ENCODE measurements at places on chromosomes 7 and 10.
A peak's percentile ranks its signal among the peaks of the same experiment; 100 is the strongest.

- no peak for DNase-seq
These were observed 91.4 kb downstream of the ZNF438 start for GRCh38 chr10:30940256-30940655.

DNA sequence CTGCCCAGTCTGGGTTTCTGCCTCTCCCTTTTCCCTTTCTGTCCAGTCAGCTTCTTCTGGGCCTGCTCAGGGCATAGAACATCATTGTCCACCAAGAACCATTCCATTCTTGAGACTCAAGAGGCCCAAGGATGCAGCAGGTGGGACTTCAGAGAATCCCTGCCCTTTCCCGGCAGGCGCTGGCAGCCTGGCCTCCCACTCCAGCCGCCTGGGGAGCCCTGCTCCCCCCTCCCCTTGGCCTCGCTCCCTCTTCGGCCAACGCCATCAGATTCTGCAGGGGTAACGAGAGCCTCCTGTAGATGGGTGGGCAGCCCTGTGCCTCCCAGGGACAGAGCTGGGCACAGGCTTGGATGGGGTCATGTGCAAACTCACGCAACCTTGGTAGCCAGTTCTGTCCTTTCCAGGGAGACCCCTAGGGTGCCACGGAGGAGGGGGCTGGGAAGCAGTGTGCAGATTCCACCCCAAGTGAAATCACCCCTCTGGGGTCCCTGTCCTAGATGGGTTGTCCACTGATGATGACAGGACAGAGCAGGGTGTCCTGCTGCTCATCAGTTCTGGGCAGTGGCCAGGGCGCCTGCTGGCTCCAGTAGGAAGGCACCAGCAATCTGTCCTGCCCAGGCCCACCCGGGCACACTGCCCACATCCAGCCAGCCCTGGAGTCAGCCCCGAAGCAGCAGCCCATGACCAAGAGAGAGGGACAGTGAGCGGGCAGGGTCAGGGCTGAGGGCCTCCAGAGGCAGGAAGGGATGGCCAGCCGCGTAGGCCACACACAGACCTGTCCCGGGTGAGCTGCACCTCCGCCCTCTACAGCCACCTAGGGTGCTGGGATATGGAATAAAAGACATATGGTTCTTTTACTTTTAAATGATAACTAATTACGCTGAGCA lies 47.7 kb downstream of the RASGEF1A start:
- DNase-seq, result no peak

DNA sequence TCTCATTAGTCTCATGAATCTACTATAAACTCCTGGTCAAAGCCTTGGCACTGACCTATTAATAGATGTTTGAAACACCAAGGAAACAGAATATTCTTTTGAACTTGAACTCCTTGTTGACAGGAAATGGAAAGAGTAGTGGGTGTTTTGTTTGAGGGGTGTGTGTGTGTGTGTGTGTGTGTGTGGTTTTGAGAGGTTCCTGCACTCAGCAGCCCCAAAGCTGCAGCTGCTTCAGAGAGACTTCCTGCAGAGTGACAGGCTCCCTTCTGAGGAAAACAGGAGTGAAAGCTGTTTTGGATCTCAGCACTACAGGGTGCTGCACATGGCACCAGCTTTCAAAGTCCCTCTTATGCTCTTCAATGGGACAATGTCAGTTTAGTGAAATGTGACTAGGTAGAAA lies 546.5 kb upstream of the STEAP1 start:
- DNase-seq, result no peak

- DNase-seq, result no peak
These were observed 21.0 kb downstream of the PWWP2B start for GRCh38 chr10:132417957-132418441.

DNA sequence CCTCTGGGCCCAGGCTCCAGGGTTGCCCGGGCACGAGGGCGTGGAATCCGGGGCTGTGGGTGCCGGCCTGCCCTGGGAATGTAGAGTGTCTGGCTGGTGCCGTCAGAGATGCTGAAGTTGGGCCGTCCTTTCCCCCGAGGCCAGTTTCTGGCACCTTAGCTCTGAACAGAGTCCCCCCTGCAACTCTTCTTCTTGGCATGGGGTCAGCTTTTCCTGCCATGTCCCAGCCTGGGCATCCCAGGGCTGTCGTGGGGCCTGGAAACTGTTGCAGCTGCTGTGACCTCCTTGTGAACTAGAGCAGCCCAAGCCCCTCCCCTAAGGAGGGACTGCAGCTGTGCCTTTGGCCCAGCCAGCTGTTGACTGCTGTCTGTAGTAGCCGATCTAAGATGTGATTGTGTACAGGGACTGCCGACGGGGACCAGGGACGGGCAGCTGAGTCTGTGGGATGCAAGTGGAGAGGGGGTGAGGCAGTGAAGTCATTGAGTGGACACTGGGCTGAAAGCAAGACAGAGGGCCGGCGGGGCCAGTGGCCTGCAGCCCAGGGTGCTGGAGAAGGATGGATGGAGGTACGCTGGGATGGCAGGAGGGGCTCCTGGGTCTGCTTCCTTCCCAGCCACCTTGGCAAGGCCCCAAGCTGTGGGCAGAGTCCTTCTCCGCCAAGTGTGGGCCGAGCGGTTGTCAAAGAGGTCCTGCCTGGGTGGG lies 35.8 kb downstream of the GBX1 start:
- DNase-seq, result no peak

GRCh38 chr7:140144821-140145220 lies 32.0 kb downstream of the KDM7A start:
- peak; percentile 4 for DNase-seq

DNA sequence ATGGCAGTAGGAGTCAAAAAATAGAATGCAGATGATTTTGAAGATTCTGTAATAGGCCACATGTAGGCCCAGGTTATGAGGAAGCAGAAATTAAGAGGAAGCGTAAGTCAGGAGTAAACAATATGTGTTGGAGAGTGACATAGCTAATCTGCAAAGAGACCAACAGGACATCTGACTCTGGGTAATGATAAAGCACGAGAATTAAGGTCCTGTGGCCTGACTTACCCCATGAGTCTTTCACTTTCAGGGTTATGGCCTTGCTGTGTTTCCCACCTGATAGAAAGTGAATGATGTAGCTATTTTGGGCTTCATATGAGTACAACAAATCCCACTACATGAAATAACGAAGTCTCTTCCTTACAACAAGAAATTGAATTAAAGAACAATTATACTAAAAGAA lies 393.0 kb downstream of the MAGI2 start:
- no peak for DNase-seq

GRCh38 chr10:103892181-103892580 lies 25.8 kb downstream of the STN1 start:
- no peak for DNase-seq

DNA sequence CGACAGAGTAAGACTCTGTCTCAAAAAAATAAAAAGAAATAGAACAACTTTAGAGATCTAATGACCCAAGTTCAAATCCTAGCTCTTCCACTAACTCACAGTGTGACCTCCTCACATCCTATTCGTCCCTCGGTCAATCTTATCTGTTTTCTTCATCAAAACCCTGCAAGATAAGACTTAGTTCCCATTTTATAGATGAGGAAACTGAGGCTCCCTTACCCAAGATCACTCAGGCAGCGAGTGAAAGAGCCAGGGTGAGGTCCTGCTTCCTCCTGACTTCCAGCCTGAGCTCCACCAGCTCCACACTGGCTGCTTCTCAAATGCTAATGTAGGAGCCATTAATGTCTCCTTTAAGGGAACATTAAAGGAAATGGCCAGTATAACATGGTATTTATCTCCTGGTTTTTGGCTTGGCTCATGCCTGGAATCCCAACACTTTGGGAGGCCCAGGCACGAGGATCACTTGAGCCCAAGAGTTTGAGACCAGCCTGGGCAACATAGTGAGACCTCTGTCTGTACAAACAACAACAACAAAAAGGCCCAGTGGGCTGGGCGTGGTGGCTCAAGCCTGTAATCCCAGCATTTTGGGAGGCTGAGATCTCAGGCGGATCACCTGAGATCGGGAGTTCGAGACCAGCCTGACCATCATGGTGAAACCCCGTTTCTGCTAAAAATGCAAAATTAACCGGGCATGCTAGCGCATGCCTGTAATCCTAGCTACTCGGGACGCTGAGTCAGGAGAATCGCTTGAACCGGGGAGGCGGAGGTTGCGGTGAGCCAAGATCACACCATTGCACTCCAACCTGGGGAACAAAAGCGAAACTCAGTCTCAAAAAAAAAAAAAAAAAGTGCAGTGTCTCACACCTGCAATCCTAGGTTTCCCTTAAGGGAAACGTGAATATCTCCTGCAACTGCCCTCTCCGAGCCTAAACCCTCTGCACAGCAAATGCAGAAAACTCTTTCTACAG lies 3.4 kb upstream of the RHBDD2 start:
- no peak for DNase-seq

GRCh38 chr7:77674878-77675277 lies 21.4 kb upstream of the RSBN1L start:
- peak; percentile 73 for DNase-seq

DNA sequence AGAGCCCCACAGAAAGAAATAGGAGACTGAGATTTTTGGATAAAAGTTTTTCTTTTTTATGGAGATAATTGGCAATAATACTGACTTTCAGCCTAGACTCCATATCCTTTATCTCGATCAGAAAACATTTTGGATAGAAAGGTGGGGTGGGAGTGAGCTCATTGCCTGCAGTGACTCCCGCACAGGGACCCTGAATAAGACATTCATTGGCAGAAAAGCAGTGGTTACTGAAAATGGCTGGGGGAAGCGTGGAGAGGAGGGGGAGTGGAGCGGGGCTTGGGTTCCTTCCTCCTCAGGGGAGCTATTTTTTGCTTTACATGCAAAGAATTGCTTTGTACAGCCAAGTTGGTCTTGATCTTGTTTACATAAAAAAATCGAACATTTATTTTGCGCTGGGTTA lies 90.4 kb upstream of the BMPER start:
- no peak for DNase-seq

- no peak for DNase-seq
These were observed 171.2 kb downstream of the LCOR start for GRCh38 chr10:97003151-97003803.

DNA sequence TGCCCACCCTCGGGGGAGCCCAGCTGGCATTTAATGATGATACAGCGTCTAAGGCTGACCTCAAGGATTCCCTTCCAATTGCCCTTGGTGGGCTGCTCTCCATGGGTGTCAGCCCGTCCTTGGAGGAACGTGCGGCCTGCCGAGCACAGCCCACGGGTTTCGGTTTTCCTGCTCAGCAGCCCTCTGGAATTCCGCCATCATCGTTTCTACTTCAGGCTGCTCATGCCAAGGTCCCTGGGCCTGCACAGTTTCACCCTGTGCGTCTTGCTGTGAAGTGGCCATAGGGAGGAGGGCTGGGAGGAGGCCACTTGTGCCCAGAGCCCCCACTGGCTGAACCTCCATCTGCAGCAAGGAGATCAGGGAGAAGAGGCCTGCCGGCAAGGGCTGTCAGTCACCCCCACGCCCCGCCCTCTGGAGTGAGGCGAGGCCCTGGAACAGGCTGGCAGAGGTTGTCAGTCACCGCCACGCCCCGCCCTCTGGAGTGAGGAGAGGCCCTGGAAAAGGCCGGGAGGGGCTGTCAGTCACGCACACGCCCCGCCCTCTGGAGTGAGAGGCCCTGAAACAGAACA lies 82.8 kb downstream of the CHST15 start:
- DNase-seq, result no peak

GRCh38 chr7:66182920-66183319 lies 22.2 kb upstream of the TPST1 start:
- no peak for DNase-seq

DNA sequence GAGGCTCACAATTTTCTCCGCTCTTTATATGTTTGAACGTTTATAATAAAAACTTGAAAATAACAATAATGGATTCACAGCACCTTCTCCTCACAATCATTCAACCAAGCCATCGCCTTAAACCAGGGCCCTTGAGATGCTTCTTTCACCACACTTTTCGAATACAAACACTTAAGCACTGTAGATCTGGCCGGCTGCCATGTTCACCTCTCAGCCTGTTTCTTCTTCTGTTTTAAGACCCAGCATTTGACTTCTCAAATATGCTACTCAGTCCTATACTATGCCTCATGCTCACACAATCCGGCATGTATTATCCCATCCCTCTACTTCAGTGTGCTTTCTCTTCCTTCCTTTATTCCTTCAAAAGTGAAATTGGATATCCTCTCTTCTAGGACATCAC lies 280.6 kb downstream of the TFEC start:
- no peak for DNase-seq

GRCh38 chr7:16359216-16359615 lies 62.1 kb downstream of the CRPPA start:
- DNase-seq, result no peak

DNA sequence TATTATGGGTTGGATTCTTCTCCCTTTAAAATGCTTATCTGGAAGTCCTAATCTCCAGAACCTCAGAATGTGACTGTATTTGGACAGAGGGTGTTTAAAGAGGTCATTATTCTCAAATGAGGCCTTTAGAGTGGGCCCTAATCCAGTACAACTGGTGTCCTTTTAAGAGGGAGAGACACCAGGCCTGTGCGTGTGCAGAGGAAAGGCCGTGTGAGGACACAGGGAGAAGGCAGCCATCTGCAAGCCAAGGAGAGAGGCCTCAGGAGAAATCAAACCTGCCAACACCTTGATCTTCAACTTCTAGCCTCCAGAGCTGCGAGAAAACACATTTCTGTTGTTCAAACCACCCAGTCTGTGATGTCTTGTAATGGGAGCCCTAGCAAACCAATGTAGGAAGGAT lies 235.4 kb upstream of the MYO3A start:
- DNase-seq, result no peak

DNA sequence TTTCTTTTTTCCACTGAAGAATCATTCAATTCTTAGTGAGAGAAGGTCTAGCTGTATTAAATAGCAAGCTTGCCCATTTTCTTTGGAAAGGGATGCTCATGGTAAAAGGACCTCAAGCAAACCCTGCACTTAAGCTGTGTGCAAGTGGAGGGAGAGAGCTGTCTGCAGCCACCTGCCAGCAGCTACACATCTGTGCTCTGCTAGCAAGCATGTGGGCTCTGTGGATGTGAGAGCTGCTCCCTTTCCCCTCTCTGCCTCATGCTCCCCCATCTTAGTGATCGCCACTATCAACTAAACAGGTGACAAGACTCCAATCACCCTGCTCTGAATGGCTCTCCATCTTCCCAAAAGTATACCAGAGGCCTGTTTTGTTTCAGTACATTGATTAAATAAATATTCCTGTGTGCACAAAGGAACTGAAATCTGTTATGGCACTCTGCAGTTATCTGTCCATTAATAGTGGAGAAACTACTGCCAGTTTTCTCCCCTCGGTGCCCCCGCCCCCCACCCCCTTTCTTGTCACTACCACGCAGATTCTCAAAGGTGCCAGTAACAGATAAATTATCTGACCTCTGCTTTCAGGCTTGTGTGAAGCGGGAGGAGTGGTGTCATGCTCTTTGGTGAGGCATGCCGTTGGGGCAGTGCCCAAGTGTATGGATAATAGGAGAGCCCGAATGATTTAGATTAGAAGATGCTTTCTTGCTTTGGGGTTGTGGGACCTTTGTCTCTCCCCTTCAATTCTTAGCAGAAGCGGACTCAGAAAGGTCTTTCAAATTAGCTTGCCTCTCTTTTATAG lies 26.4 kb downstream of the AUTS2 start:
- no peak for DNase-seq

- DNase-seq, result no peak
These were observed 36.5 kb upstream of the PAPSS2 start for GRCh38 chr10:87623191-87623590.

DNA sequence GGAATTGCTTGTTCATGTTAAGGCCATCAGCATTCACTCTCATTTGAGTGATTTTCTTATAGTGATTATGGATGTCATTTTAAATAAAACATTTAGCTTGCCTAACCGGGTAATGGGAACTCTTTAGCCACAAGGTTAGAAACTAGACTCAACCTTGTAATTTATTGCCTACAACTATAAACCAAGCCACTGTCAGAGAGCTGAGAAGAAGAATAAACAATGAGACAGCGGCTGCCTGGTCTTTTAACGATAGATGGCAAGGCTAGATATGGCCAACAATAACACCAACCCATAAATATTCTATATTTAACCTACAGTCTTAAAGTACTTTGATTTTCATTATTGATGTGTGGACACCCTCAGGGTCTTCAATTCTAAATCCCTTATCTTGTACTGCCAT lies 27.8 kb upstream of the INHBA start:
- no peak for DNase-seq

All from HT1080 (cell line).